Omental fat pad (tissue), 4 donors: ENCODE measurements at places on chromosomes 7 and 10.

DNA sequence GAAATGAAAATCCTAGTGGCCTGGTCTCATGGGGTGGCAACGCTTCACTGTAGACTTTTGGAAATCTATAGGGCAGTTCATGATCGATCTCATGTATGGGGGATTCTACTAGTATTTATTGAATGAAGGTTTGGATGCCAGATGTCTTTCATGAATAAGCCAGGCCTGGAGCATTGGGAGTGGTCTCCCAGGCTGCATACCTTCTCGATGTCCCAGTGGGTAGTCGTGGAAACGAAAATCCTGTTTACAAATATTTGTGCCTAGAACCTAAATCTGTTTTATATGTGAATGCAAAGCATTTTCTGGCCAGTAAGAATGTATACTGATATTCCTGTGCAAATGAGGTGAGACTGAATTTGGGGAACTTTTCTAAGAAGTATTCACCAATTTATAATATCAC lies 105.0 kb upstream of the C1QL3 start:
- no peak for DNase-seq

DNA sequence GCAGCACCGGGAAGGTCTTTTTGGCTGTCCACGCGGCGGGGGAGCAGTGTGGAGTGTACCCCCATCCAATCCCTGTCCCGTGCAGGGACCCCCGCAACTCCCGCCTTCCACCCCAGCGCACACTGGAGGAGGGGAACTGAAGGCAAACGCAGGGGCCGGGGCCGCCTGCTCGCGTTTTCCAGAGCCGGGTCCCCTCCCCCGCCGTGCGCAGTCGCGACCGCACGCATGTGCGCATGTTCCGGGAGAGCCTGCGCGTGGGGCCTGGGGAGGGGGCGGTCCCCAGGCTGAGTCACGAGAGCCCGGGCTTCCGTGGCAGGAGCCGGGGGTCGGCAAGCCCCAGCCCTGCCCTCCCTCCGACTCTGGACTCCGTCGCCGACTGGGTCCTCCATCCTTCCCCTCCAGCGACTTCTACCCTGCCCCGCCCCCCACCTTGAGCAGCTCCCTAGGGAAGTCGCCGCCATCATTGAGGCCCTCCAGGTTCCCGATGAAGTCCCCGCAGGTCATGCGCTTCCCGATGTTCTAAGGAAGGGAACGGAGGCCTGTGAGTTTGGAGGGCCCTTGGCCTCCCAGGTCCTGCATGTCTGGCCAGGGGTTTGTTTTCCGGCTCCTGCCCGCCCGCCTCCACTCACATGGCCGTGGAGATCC lies 8.0 kb downstream of the PSD start:
- no peak for DNase-seq

GRCh38 chr7:68576366-68576765 lies 1021.9 kb upstream of the AUTS2 start:
- DNase-seq = no peak

DNA sequence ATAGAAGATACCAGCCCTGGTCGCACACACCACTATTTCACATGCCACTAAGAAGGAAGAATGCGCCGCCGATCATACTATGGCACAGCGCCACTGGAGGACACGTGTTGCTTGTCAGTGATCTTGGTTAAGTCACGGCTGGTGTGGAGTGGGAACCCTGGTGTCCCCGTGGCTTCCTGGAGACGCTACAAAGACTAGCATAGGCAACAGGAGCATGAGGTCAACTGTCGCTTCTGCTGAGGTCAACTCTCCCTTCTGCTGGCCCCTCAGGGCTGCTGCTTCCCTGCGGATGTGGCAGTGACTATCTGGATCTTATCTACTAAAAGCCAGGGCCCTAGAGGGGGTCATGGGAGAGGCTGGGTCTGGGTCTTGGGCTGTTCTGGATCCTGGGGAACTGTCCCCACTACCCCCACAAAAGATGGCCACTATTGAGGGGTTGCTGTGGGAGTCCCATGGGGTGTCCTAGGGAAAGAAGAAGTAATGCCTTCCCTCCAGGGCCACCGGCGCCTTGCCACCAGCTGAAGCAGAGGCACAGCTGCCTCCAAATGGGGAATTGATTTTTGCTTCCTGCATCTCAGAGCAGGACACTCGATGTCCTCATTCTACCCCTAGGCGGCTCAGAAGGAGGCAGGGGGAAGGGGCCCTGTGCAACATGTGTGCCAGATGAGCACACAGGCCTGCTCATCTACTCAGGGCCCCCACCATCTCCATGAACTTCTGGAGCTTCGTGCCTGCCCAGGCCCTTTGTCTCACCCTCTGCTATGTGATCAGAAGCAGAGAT lies 76.6 kb upstream of the PPIF start:
- DNase-seq = no peak

- no peak for DNase-seq
Measured at GRCh38 chr10:102375250-102375649, 20.3 kb upstream of the NFKB2 start.

DNA sequence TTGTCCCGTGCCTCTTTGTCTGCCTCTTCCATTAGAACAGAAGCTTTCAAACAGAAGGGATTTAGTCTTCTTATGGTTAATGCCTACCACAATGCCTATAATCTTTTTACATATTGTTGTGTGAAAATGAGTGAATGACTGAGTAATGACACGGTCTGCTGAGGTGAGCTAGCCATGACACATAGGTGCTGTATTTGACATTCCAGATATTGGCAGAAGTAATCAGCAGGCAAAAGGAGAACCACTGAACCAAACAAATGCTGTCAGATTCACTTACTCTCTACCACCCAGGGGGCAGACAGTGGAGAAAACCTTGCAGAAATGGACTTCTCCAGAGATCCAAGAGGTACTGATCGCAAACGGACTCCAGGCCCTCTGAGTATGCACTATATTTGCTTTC lies 377.2 kb upstream of the VWC2 start:
- DNase-seq = no peak

GRCh38 chr10:10330418-10330817 lies 687.3 kb upstream of the CELF2 start:
- DNase-seq = no peak

GRCh38 chr7:71868797-71869196 lies 543.3 kb downstream of the CALN1 start:
- no peak for DNase-seq

- DNase-seq = no peak
Measured at GRCh38 chr10:52780391-52781155, 8.0 kb upstream of the MBL2 start.

DNA sequence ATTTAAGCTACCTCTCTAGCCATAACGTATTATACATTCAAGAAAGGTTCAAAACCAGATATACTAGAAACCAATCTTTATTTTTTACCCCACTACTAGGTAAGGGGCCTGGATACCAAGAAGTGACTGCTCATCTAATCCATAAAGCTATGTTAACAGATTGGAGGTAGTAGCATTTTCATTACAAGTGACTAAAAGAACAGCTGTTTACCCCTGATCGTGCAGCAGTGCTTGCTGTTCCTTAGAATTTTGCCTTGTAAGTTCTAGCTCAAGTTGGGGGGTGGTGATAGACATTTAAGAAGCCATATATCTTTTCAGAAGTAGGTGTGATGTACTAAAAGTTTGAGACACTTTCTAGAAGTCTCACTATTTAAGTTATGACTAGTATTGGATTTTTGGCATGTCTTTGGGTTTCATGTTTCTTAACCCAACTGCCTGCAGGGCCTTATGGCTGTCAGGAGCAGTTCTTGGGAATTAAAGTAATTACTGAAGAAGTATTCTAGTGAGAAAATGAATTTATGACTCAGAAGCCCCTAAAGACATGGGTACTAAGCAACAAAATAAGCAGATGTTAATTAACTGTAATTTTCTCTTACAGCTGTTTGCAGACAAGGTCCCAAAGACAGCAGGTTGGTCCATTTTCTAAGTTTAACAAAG lies 2.3 kb downstream of the PPIA start:
- DNase-seq = no peak

- DNase-seq = no peak
Measured at GRCh38 chr10:126352453-126352852, 35.8 kb downstream of the ADAM12 start.

DNA sequence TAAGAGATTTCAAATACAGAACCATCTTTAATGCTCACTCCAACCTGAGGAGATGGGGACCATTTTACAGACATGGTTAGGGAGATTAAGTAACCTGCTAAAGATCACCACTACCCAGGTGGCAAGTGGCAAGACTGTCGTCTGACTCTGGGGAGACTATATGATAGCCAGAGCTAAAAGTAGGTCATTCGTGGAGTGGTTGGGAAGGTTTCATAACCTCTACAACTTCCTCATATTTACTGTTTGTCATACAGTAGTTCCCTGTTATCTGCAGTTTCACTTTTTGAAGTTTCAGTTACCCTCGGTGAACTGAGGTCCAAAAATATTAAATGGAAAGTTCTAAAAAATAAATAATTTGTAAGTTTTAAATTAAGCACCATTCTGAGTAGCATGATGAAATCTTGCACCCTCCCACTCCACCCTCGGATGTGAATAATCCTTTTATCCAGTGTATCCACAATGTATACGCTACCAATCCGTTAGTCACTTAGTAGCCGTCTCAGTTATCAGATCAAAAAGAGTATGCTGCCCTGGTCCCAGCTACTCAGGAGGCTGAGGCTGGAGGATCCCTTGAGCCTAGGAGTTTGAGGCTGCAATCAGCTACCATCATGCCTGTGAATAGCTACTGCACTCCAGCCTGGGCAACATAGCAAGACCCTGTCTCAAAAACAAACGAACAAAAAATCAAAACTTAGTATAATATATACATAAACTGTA lies 14.9 kb upstream of the LGI1 start:
- no peak for DNase-seq

DNA sequence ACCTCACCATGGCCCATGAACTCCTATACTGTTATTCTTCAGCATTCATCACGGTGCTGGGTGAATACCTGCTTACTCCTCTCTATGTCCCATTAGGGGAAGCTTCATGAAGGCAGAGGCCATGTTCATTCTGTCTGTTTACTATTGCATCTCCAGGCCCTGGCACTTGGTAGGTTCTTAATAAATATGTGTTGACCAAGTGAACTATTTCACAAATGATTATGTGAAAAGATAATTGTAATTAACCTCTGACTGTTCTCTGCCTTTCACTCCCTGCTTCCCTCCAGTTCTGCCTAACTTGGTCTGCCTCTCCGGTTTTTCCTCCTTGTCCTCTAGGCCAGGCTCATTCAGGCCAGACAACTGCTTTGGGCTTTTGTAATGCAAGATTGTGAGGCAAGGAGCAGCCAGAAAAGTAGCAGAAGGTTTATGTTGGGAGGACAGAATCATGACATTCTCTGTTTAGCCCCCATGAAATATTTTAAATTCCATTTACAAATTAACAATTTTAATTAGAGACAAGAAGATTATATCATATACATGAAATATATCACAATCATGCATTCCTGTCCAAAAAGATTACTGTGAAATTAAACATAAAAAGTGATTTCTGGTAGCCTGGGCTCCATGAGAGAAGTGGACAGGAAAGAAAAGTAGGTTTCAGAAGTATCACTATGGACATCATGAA lies 42.1 kb upstream of the PLXNA4 start:
- no peak for DNase-seq

- no peak for DNase-seq
Measured at GRCh38 chr10:35335133-35336083, 901 bp upstream of the CCNY start.

- no peak for DNase-seq
Measured at GRCh38 chr10:99369126-99369525, 40.0 kb downstream of the CNNM1 start.

GRCh38 chr10:552679-553078 lies 136.8 kb downstream of the DIP2C start:
- no peak for DNase-seq

GRCh38 chr7:149196705-149197171 lies 1.4 kb downstream of the ZNF282 start:
- no peak for DNase-seq

GRCh38 chr7:117986645-117987269 lies 113.5 kb upstream of the CTTNBP2 start:
- DNase-seq = no peak

- DNase-seq = no peak
Measured at GRCh38 chr10:126776168-126776567, 105.7 kb upstream of the C10orf90 start.

DNA sequence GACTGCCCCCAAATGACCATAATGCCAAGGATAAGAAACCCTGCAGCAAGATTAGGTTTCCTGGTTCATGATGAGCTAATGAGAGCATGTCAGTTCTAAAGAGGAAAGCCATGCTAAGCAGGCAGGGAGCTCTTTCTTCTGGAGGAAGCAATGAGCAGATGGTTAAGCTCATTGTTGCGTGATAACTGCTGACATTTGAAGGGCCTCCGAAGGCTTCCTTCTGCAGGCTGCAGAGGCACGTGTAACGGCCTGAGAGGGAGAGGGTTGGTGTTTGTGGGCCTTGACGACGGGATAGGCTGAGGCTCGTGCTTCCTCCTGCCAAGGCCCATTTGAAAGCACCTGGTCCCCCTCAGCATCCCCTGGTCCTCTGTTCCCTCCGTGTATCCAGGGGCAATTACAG lies 63.5 kb upstream of the BTBD16 start:
- no peak for DNase-seq

- DNase-seq = no peak
Measured at GRCh38 chr10:86340176-86340990, 26.2 kb downstream of the GRID1 start.

DNA sequence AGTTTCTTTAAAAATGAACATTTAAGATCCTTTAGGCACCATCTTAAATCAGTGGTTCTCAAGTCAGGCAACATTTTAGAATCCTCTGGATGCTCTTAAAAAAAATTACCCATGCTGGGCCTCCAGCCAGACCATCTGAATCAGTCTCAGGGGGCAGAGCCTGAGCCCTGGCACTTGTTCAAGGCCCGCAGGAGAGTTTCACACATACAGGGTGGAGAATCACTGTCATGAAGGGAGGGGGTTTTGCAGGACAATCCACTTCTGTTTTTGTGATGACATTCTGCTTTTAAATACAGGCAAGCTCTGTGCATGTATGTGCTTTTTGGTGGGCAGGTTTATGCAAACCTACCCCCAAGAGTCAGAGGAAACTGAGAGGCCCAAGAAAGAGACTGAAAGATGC lies 268.6 kb downstream of the SEC23IP start:
- no peak for DNase-seq

GRCh38 chr7:143227806-143228205 lies 6.0 kb downstream of the TAS2R40 start:
- no peak for DNase-seq

GRCh38 chr10:3613318-3613717 lies 171.7 kb downstream of the KLF6 start:
- no peak for DNase-seq

GRCh38 chr10:129253161-129253864 lies 213.7 kb upstream of the MGMT start:
- DNase-seq = no peak

- no peak for DNase-seq
Measured at GRCh38 chr10:109887243-109887642, 36.1 kb downstream of the XPNPEP1 start.
